ENCODE measurements at places on chromosomes 1 and 21. TPM values are rescaled to one million over a fixed set of nuclear protein-coding genes. Genes with fewer than 3 reads are reported as not detected.

LCA5L gene
- total RNA-seq, result not detected

PAQR6 gene
- total RNA-seq, result 4.2 TPM

TNFSF4 gene
- total RNA-seq, result 1.2 TPM

DNA sequence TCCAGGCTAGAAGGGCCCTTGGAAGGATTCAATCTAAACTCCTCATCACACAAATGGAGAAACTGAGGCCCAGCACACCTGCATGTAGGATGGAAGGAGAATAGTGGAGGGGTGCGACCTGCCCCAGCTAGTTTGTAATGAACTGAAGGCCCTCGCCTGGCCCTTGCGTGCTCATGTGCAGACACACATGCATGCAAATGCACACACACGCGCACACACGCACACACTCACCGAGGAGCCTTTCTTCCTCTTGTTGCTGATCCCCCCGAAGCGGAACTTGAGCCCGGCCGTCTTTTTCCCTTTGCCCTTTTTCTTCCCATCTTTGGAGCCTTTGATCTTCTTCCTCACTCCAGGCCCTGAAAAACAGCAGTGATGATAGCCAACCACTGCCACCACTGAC lies 27.9 kb downstream of the CHD5 start:
- no peak for DNase-seq

GRCh38 chr1:194055536-194055935 lies 869.1 kb upstream of the B3GALT2 start:
- DNase-seq, result no peak

All from GM23338 (cell line).